Stimulated activated CD8-positive, alpha-beta memory T cell treated with anti-CD3 and anti-CD28 coated beads, Interleukin-4, amount 100 ng/mL, for 4 hours (primary cell): ENCODE measurements at places on chromosomes 1 and 21.
A peak's percentile ranks its signal among the peaks of the same experiment; 100 is the strongest.

DNA sequence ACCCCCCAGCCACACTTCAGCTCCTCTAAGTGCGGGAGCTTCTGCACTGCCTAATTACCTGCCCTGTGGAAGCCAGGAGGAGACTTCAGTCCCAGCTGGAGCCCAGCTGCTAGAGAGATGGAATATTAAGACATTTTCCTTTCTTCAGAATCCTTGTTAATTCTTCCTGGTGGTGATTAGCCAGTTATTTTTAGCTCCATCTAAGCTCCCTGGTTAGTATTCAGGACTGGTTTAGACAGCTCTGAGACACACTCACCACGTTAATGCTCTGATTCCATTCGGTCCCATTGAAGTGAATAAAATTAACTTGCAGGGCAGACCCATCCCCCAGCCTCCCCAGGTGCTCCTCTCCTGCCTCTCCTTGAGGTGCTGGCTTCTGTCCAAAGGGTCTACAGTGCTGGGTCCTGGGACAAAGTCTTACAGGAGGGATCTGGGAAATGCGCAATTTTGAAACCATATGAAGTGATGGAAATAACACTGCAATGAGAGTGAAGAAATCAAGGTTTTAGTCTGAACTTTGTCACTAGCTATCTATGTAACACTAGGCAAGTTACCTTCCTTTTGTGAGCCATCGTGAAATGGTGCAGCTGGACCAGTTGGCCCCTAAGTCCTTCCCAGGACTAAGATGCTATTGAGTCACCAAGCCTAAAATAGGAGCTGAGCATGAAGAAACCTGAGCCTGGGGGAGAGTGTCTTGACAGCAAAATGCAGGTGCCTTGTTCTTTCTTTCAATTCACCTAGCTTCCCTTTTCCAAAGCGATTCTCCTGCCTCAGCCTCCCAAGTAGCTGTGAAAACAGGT is 117.4 kb upstream of the ATP1A1 start:
- no peak for DNase-seq

DNA sequence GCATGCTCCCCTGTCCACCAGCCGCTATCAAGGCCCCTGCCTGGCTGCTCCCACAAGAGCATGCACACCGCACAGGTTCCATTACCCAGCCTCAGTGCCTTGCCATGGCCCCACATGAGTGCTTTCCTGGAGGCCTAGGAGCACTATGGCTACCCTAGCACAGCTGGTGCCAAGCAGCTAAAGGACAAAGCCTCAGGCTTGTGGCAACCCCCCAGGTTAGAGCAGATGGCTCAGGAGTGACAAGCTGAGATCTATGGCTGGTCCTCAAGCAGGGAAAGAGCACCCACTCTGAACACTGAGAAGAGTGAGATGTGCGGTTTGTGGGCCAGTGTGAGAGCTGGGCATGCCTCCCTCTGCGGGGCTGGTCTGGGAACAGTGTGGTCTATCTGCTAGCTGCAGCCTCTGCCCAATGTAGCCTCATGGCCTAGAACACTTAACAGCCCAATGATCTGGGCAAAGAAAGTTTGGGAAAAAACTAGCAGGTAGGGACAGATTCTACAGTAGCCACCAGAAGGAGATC is 129.8 kb downstream of the VAV3 start:
- DNase-seq, result no peak

- no peak for DNase-seq
These were observed 157.3 kb upstream of the PTGFR start for GRCh38 chr1:78333502-78333901.

- DNase-seq, result no peak
These were observed 321.1 kb downstream of the TGFB2 start for GRCh38 chr1:218666263-218666662.

- no peak for DNase-seq
These were observed 986 bp upstream of the RNF186 start for GRCh38 chr1:19815801-19816736.

GRCh38 chr1:221069986-221070385 is 190.7 kb downstream of the HLX start:
- no peak for DNase-seq

DNA sequence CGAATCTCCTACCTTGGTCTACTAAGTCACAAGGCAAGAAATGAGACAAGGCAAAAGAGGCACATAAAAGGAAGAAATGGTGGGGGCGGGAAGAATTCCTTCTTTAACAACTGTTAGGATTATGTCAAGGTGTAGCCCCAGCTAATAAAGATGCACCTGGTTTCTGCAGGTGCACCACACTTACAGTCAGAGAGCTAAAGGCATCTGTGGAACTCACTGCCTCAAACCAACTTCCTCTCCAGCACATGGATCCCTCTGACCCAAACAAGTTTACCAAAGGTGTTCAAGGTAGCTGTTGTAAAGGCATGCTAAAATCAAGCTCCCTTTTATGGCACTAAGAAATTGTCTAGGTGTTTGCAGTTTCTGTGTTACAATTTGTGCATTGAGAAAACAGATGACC is 38.1 kb downstream of the TGFBR3 start:
- no peak for DNase-seq

DNA sequence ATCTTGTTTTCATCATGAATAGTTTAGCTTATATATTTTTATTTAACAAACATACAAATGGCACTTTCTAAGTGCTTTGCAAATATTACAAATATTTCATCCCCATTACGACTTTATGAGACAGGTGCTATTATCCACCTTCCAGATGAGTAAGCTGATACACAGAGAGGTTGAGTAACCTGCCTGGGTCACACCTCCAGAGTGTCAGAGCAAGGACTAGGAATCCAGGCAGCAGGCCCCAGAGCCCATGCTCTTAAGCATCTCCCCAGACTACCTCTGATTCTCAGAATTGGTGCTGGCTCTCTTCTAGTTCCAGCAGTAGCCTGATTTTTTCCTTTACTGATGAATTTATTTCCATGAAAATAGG is 40.0 kb downstream of the EPHB2 start:
- no peak for DNase-seq

GRCh38 chr1:110187139-110187890 is 22.8 kb upstream of the KCNC4 start:
- no peak for DNase-seq

GRCh38 chr1:43764581-43764980 is 57.2 kb downstream of the ST3GAL3 start:
- DNase-seq, result no peak

DNA sequence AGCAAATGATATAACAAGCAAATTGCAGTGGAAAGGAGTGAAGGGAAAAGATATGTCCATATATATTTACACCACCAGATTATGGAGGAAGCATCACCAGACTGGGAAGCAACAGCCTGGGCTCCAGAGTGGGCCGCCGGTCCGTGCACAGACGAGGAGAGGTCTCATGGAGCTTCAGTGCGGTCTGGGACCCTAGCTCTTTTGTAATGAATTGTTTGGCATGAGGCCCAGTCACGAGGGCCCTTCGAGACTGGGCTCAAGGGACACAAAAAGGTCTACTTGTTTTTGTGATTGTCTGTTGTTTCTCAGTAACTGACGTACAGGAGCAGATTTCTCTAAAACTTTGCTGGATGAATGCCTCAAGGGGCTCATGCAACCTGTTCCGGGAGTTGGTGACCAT is 12.9 kb upstream of the STUM start:
- no peak for DNase-seq

GRCh38 chr1:41790351-41790750 is 128.4 kb downstream of the HIVEP3 start:
- no peak for DNase-seq

GRCh38 chr21:40850071-40850470 is 3.1 kb upstream of the DSCAM start:
- no peak for DNase-seq

GRCh38 chr1:19049128-19049768 is 92.8 kb upstream of the IFFO2 start:
- DNase-seq, result no peak

- no peak for DNase-seq
These were observed 768.4 kb downstream of the LTN1 start for GRCh38 chr21:28224191-28224726.

DNA sequence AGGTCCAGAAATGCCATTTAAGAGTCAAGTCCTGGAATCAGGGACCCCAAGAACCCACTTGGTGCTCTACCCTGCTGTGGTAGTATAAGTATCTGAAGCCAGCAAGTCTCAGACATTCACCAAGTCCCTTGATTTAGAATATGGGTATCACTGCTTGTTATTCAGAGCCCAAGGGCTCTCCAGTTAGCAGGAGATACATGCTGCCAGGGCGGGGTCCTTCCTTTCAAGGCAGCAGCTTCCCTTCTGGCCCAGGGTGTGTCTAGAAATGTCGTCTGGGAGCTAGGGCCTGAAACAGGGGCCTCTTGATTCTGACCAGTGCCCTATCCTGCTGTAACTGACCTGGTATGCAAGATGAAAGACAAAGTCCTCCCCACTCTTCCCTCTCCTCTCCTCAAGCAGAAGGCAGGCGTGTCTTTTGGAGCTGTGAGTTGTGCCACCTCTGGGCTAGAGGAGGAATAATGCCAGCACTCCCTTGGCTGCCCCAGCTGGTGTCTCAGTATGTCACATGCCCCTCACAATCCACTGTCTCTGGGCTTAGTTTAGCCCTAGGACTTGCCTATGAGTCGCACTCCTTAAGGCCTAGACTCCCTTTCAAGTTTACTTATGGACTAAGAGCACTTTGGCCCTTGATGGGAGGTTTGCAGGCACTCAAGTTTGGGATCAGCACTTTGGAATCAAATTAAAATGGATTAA is 200.2 kb downstream of the MRPL39 start:
- DNase-seq, result no peak

DNA sequence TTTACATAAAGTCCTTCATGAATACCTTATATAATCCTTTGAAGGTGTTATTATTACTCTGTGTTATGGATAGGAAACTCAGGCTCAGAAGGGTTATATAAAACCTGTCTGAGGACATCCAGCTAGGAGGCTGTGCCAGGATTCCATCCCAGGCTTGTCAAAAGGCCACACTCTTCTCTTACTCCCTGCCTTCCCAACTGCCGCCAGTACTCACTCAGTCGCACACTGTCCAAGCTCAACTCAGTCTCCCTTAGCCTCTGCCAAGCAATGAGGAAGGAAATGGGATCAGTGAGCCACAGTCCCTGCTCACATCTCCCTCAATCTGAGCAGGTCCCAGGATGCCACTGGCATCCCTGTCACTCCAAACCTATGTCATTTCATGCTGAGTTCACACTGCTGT is 94.4 kb downstream of the NAV1 start:
- DNase-seq, result no peak

- no peak for DNase-seq
These were observed 792.8 kb downstream of the ADGRL2 start for GRCh38 chr1:82593561-82593960.

DNA sequence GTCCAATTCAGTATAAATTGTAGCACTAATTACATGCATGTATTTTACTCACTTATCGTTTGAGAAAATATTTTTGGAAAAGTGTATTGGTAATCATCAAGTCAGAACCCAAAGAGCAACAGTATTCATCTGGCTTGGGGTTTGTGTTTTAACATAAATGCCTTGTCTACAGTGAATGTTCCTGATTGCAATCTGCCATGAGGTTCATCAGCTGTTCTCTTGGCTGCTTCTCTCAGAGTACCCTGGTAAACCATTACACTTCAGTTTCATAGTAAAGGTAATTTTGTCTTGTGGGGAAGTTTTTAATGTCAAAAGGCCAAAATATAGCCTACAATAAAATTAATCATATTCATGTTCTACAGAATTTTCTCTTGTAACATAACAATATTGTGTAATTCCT is 150.3 kb downstream of the IFI44 start:
- DNase-seq, result no peak

- DNase-seq, result no peak
These were observed 414.0 kb upstream of the KAZN start for GRCh38 chr1:14184454-14184853.

- peak; percentile 14 for DNase-seq
These were observed at the start of gene GPR153 for GRCh38 chr1:6260961-6261614. TSS of gene GPR153 (minus strand) at chr1:6261098. CDS start at chr1:6254905, 6,193 bp downstream.

DNA sequence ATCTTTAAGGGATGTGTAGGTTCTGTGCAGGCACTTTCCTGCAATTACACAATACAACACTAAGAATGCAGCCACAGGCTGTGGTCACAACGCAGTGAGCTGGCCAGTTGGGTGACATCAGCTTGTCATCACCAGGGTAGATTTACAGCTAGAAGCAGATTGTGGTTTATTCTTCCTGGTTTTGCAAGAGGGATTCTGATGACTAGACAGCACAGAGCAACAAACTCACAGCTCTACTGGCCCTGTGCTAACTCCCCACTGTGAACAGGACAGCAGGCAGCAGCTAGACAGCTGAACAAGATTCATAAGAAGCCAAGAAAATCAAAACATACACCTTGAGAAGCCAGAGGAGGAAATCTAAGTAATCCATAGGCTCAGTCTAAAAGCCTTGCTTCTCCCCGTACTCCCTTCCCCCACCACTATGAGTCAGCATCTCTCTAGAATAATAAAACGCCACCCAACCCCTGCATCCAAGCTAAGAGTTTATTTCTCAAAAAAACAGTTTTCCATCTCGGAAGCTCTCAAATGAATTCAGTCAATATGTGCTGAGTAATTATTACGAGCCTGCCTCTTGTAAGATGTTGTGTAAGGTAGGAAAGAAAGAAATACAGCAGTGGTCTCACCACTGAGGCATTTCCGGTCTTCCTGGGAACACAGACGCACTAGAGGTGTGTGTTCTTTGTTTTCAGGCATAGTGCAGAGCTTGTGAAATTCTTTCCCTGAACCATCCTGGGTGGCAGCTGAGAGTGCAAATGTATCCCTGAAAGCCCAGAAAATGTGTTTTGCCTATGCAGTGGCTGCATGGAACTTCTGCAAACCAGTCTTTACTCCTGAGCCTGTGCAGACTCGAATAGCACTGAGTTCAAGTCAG is 162.8 kb downstream of the NTPCR start:
- no peak for DNase-seq

GRCh38 chr21:27580276-27580675 is 613.4 kb upstream of the ADAMTS5 start:
- no peak for DNase-seq

- DNase-seq, result no peak
These were observed 253.0 kb upstream of the HOOK1 start for GRCh38 chr1:59561796-59562195.

GRCh38 chr1:200922406-200922805 is 27.7 kb downstream of the INAVA start:
- DNase-seq, result no peak

DNA sequence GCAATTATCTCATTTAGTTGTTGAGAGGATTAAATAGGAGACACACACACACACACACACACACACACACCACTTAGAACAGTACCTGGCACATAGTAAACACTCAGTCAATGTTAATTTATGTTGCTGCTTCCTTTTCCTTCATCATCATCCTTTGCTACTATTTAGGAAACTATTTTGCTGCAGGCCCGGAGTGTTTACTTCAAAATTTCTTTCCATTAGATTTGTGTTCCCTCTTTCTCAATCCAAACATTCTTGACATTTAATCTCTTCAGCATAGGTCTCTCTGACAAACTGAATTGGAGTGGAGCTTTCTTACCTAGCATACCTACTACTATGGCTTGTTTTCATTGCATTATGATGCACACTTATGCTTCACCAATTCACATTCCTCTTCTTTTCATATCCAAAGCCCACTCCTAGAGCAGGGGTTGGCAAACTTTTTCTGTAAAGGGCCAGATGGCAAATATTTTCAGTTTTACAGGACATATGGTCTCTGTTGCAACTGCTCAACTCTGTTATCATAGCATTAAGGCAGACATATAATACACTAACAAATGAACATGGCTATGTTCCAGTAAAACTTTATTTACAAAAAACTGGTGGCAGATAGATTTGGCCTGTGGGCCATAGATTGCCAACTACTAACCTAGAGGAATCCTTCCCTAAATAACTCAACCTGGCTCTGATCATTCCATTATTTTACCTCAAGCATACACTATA is 49.5 kb downstream of the SCMH1 start:
- DNase-seq, result no peak
